ENCODE measurements at places on chromosomes 11 and 22. TPM values are rescaled to one million over a fixed set of nuclear protein-coding genes. Genes with fewer than 3 reads are reported as not detected.

PKP3 gene
- 0.16 TPM for total RNA-seq

GDPD4 gene
- total RNA-seq = not detected

POU2AF2 gene
- total RNA-seq = not detected

OR51A4 gene
- total RNA-seq = not detected

PRR33 gene
- total RNA-seq = not detected

F2 gene
- not detected for total RNA-seq

LRRC10B gene
- total RNA-seq = not detected

Data from activated T-cell treated with anti-CD3 and anti-CD28 coated beads, Interleukin-2, amount 50 U/mL, for 72 hours (primary cell).